Spinal cord (tissue), 10 donors: ENCODE measurements at places on chromosomes 5 and 9. TPM values are rescaled to one million over a fixed set of nuclear protein-coding genes. Genes with fewer than 3 reads are reported as not detected.
A peak's percentile ranks its signal among the peaks of the same experiment; 100 is the strongest.

DNA sequence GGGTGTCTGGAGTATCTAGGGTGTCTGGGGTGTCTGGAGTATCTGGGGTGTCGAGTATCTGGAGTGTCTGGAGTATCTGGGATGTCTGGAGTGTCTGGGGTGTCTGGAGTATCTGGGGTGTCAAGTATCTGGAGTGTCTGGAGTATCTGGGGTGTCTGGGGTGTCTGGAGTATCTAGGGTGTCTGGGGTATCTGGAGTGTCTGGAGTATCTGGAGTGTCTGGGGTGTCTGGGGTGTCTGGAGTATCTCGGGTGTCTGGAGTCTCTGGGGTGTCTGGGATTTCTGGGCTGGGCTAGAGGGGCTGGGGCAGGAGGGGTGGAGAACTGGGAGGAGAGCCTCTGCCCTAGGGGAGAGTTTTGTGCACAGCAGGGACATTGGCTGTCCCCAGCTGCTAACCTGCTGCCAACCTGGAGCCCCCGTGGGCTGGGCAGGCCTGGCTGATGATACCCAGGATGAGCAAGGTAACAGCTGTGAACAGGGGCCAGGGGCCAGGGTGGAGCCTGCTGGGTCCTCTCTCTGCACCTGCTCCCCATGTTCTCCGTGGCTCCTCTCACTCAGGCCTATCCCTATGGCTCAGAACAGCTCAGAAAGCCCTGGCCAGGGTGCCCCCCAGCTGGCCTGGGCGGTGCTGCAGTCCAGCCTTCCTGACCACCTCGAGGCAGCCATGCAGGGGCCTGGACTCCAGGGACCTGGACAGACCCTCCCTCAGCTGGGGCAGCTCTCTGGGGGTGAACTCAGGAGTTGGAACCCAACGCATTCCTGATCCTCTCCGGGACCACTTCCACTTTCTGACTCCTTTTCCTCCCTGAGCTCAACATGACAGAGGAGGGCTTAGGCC, 29.9 kb downstream of the LHX3 start:
- no peaks in the 10 kb centered on the region for H3K36me3 ChIP-seq
- H3K4me1 ChIP-seq: peaks cover 48% of the 10 kb centered on the region
- no peaks in the 10 kb centered on the region for H3K27me3 ChIP-seq
- peak overlapping the region; percentile 47 for H3K27ac ChIP-seq
- DNase-seq: no peak

- H3K4me1 ChIP-seq: no peaks in the 10 kb centered on the region
- peaks cover 10% of the 10 kb centered on the region for H3K36me3 ChIP-seq
- no peak overlapping the region for H3K4me3 ChIP-seq
These were observed 24.6 kb downstream of the HSDL2 start for GRCh38 chr9:112404508-112404932.

GRCh38 chr5:143874312-143874711, 62.4 kb downstream of the HMHB1 start:
- peak overlapping the region; percentile 65 for H3K27ac ChIP-seq
- no peaks in the 10 kb centered on the region for H3K36me3 ChIP-seq
- no peaks in the 10 kb centered on the region for H3K27me3 ChIP-seq

Gene ZNF474
- total RNA-seq: 7.3 TPM

Gene RANBP17
- total RNA-seq: 43.3 TPM

Gene TLR4
- 35.2 TPM for total RNA-seq
